Sigmoid colon (tissue), 7 donors: ENCODE measurements at places on chromosomes 7 and 10. TPM values are rescaled to one million over a fixed set of nuclear protein-coding genes. Genes with fewer than 3 reads are reported as not detected.

EPHA1 gene
- 10.2 TPM for polyA plus RNA-seq

CCL26 gene
- not detected for polyA plus RNA-seq

YAE1 gene
- 50.5 TPM for polyA plus RNA-seq

EMX2 gene
- not detected for polyA plus RNA-seq

AP5Z1 gene
- 16.8 TPM for polyA plus RNA-seq

ABCA13 gene
- polyA plus RNA-seq = 0.16 TPM

ZNF503 gene
- polyA plus RNA-seq = 5.4 TPM

GPC2 gene
- polyA plus RNA-seq = 5.3 TPM

RPEL1 gene
- polyA plus RNA-seq = 0.03 TPM

ACBD7 gene
- polyA plus RNA-seq = 0.57 TPM

GBX1 gene
- polyA plus RNA-seq = not detected

ZNF518A gene
- polyA plus RNA-seq = 7.1 TPM

TMEM236 gene
- polyA plus RNA-seq = 2.4 TPM

TCERG1L gene
- 0.10 TPM for polyA plus RNA-seq

MMD2 gene
- 0.13 TPM for polyA plus RNA-seq

PTER gene
- polyA plus RNA-seq = 9.0 TPM

GIMAP8 gene
- 2.4 TPM for polyA plus RNA-seq

C7orf33 gene
- not detected for polyA plus RNA-seq

DDC gene
- polyA plus RNA-seq = 42.7 TPM

TWIST1 gene
- 1.8 TPM for polyA plus RNA-seq

UMAD1 gene
- polyA plus RNA-seq = 8.7 TPM

SLC25A40 gene
- 9.6 TPM for polyA plus RNA-seq

SORBS1 gene
- polyA plus RNA-seq = 8.1 TPM

ZNF3 gene
- 19.2 TPM for polyA plus RNA-seq

GPR37 gene
- polyA plus RNA-seq = not detected

CNPY1 gene
- not detected for polyA plus RNA-seq

FZD1 gene
- polyA plus RNA-seq = 1.8 TPM

CFAP69 gene
- 2.1 TPM for polyA plus RNA-seq

NEUROG3 gene
- polyA plus RNA-seq = 1.3 TPM

ITPRID1 gene
- not detected for polyA plus RNA-seq

COPG2 gene
- polyA plus RNA-seq = 9.0 TPM

DLX5 gene
- polyA plus RNA-seq = not detected

PNLIPRP3 gene
- not detected for polyA plus RNA-seq

IFT22 gene
- 7.6 TPM for polyA plus RNA-seq

IFIT5 gene
- polyA plus RNA-seq = 5.3 TPM

XRCC2 gene
- 0.23 TPM for polyA plus RNA-seq

SH3PXD2A gene
- polyA plus RNA-seq = 23.6 TPM

LRRC4 gene
- 0.60 TPM for polyA plus RNA-seq

SLC13A1 gene
- 0.06 TPM for polyA plus RNA-seq

STAMBPL1 gene
- 10.6 TPM for polyA plus RNA-seq

SFMBT2 gene
- polyA plus RNA-seq = 3.2 TPM

RHOBTB1 gene
- polyA plus RNA-seq = 6.0 TPM

NKX1-2 gene
- not detected for polyA plus RNA-seq

CALCR gene
- not detected for polyA plus RNA-seq

DGKI gene
- not detected for polyA plus RNA-seq

TOMM7 gene
- polyA plus RNA-seq = 625 TPM

DYDC2 gene
- 0.41 TPM for polyA plus RNA-seq
